ENCODE measurements at places on chromosomes 2 and 18. TPM values are rescaled to one million over a fixed set of nuclear protein-coding genes. Genes with fewer than 3 reads are reported as not detected.

- no peak for DNase-seq
Measured at GRCh38 chr2:148461876-148462275, 182.7 kb upstream of the EPC2 start.

GBX2 gene
- total RNA-seq, result not detected

IDH1 gene
- 144 TPM for total RNA-seq

LHCGR gene
- total RNA-seq, result not detected

- no peak for DNase-seq
Measured at GRCh38 chr18:12079491-12080237, 14.0 kb upstream of the ANKRD62 start.

FAM98A gene
- 58.1 TPM for total RNA-seq

GRCh38 chr2:10329880-10330699 is 27.4 kb downstream of the HPCAL1 start:
- DNase-seq, result no peak

DNA sequence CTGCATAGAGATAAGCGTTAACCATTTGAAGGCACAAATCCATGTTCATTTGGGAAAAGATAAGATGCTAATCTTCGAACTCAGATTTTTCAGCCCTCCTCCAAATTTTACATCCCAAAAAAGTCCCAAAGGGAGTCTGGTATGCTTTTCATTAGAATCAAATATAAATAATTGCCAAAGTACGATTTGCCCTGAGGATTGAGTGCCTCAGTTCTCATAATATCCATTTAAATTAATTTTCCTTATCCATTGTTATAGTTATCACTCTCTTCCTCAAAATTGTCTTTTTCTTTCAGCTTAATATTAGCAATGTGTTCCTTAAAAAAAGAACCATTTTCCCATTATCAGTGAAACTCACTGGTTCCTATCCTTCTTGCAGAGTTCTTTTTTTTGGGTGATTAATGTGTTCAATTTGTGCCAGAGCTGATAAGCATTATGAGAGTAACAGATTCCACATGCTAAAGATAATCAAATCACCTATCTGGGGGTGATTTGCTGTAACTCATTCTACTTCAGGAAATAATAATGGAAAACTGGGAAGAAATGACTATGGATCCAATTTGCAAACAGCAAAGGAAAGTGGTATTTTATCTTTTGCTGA is 686 bp downstream of the HNMT start:
- DNase-seq, result no peak

- DNase-seq, result no peak
Measured at GRCh38 chr18:68822926-68823325, 25.0 kb downstream of the CCDC102B start.

GRCh38 chr2:10457846-10458598 is 9.9 kb upstream of the ODC1 start:
- DNase-seq, result no peak

ERBB4 gene
- 0.42 TPM for total RNA-seq

DNA sequence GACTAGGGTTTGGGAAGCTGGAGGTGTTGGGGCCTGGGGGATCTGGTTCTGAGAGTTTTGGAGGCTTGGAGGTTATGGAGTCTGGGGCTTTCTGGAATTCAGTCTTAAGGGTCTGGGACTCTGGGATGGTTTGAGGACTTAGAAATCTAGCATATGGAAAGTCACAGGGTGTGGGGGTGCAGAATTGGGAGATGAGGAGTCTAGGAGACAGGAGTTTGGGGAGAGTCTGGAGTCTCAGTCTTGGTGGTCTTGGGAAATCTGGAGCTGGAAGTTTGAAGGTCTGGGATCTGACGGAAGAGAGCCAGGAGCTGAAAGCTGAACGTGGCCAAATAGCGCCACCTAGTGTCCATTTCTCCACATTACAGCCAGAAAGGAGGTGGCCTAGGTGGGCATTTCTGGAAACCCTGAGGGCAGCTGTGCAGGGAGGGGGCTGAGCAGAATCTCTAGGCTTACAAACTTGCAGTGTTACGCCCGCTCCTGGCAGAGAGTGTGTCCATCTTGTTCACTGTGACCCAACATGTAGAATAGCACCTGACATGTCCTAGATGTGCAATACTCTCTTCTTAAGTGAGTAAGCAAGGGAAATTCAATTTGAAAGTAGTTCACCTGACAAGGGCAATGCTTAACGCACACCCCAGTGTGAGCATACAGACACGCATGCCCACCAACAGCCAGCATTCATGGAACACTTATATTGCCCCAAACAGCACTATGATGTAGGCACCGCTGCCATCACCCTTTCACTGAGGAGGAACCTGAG is 204.8 kb downstream of the TFCP2L1 start:
- DNase-seq, result peak; percentile 73

GCG gene
- not detected for total RNA-seq

GRCh38 chr2:207012461-207012860 is 73.1 kb downstream of the CPO start:
- no peak for DNase-seq

DNA sequence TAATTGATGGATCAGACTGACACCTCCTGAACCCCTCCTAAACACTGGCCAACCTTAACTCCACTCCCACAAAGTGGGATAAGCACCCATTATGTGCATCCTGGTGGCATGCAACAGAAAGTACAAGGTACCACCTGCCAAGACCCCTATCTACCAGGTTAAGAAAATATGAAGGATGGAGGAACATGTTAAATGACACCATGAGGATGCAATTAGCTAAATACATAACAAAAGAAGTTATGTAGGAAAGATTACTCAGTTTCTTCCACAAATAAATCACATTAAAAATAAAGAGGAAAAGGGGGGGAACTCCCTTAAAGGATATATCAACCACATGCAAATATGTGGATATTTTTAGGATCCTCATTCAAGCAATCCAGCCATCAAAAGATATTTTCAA is 12.6 kb downstream of the CTAGE1 start:
- no peak for DNase-seq

DNA sequence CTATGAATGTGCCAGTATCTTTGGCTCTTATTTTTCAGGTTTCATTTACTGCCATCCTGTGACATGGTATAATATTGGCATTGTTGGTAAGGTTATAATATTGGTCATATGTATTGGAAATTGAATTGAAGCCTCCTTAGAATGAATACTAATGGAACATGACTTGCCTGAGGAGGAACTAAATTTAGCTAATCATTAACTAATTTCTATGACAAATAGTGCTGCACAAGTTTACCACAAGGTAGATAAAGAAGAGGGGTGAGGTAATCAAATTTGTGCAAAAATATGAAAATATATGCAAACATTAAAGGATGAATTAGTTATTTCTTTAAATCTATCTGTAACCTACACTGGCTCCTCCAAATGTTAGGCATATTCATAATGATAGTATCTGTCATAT is 43.2 kb upstream of the ORC2 start:
- DNase-seq, result no peak

GRCh38 chr2:143515318-143515717 is 386.1 kb downstream of the ARHGAP15 start:
- no peak for DNase-seq

BOLL gene
- not detected for total RNA-seq

GNAL gene
- total RNA-seq, result 0.65 TPM

SALL3 gene
- total RNA-seq, result not detected

ACVR1C gene
- total RNA-seq, result 2.5 TPM

DNA sequence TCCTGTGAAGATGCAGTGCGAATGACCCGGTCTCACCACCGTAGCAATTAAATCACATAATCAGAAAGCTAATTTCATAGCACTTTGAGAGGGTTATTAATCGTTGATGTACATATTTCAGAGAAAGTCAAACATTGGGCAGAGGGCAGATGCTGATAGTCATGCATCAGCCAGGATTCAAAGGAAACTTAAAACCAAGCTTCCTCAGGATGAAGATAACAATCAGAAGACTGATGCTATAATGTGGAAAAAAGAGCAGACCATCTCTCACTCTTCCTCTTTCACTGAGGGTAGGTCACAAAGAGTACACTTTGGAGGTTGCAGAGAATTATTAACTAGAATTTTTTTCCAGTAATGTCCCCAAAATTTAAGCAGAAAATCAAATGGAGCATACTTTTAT is 1027.7 kb upstream of the ZEB2 start:
- no peak for DNase-seq

ADD2 gene
- 156 TPM for total RNA-seq

- DNase-seq, result no peak
Measured at GRCh38 chr2:8445580-8445979, 236.3 kb upstream of the ID2 start.

TUBB8B gene
- total RNA-seq, result not detected

GRCh38 chr2:168404764-168405163 is 51.3 kb upstream of the CERS6 start:
- DNase-seq, result no peak

DNA sequence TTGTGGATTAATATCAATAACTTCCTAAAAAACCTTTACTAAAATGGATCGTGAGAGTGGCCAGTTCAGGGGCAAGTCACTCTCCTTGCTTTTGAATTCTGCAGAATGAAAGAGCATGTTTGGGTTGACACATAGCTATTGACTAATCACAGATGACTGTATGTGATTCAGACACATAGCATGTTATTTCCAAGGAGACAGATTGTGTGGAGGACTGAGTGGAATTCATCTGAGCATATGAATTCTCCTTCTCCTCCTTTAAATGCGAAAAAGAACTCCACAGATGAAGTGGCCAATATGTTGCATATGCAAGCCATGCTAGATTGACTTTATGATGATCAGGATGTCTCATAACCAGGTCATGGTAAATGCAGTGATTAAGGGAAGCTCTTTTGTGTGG is 249.4 kb upstream of the FAM98A start:
- DNase-seq, result no peak

- no peak for DNase-seq
Measured at GRCh38 chr18:6792391-6792790, 62.9 kb downstream of the ARHGAP28 start.

- DNase-seq, result no peak
Measured at GRCh38 chr18:21335927-21336488, 94.0 kb downstream of the GREB1L start.

- no peak for DNase-seq
Measured at GRCh38 chr18:37487400-37487867, 78.2 kb downstream of the CELF4 start.

NGEF gene
- 10.6 TPM for total RNA-seq

- DNase-seq, result no peak
Measured at GRCh38 chr18:56721031-56721430, 69.9 kb downstream of the WDR7 start.

SLC19A3 gene
- total RNA-seq, result 12.9 TPM

ADRA2B gene
- total RNA-seq, result 1.3 TPM

DNA sequence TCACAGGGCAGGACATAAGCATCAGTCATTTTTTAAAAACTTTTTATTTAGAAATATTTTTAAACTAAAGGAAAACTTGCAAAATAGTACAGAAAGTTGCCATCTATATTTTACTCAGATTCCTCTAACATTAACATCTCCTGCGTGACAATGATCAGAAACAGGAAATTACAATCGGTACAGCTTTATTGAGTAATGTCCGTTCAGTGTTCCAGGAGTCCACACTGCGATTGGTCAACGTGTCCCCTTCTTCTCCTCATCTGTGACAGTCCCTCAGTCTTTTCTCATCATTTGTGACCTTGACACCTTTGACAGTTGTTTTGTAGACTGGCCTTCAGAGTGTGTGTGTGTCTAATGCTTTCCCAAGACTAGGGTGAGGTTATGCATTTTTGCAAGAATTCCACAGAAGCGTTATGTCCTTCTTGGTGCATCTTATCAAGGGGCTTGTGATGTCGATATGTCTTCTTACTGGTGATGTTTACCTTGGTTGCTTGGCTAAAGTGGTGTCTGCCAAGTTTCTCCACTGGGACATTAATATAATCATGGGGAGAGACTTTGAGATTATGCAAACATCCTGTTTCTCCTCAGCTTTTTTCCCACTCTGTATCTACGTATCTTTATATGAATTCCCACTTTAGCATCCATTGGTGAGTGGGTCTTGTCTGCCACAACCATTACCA is 21.4 kb upstream of the TMEM177 start:
- no peak for DNase-seq

ADGRF3 gene
- 0.09 TPM for total RNA-seq

GRCh38 chr2:181178130-181178529 is 197.7 kb downstream of the UBE2E3 start:
- no peak for DNase-seq

INHA gene
- 0.14 TPM for total RNA-seq

DNA sequence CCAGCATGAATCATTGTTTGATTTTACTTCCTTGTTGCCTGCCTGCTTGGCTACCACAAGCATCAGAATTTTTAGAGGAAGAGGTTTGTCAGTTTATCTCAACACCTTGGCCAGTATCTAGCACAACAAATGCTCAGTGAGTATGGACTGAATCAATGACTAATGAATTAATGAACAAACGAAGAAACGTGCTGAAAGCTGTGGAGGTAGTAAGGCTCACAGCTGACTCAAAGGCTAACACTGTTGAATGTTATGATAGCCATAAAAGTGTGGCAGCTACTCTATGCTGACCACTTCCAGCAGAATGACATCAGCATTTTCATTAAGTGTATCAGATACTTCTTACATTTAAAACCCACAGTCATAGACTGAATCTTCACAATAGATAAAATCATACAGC is 543.4 kb downstream of the IRS1 start:
- DNase-seq, result no peak

DNA sequence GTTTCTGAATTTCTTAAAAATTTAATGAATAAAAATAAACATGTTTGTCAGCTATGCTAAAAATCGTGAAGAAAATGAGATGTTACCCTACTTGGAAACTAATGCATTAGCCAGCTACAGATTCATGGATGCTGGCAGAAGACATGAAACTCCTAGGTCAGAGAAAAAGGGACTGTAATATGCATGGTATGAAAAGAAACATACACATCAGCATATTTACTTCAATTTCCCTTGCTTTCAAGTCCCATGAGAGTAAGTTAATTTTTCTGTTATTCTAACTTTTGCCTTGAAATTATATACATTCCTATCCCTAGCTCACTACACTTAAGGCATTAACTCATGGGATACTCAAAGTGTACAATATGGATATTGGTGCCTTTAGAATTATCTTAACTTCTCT is 2041.4 kb upstream of the LRRTM1 start:
- DNase-seq, result no peak

LYPD1 gene
- 0.47 TPM for total RNA-seq

DNA sequence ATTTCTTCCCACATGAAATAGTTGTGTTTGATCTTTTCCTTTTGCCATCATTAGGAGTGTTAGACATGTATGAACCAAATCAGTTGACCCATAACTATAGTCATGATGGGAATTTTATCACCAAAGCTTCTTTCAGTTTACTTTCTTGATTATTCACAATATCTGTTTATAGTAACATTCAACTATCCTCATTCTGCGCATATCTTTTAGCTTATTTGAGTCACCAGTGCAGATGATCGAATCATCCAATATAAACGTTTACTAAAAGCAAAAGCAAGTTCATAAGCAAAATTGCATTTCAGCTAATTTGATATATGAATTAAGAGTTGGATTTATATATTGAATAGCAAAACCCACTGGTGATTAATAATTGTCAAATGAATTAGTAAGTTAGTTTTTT is 216.4 kb downstream of the XIRP2 start:
- no peak for DNase-seq

- no peak for DNase-seq
Measured at GRCh38 chr2:134722728-134723127, 3.9 kb upstream of the TMEM163 start.

ACOXL gene
- total RNA-seq, result not detected

- no peak for DNase-seq
Measured at GRCh38 chr2:234278556-234279255, 218.2 kb downstream of the ARL4C start.

- no peak for DNase-seq
Measured at GRCh38 chr2:134395779-134396178, 141.9 kb downstream of the MGAT5 start.

GRCh38 chr18:48957136-48957535 is 6.4 kb upstream of the SMAD7 start:
- DNase-seq, result no peak
